RKO (cell line): ENCODE measurements at places on chromosomes 1 and 21.
A peak's percentile ranks its signal among the peaks of the same experiment; 100 is the strongest.

GRCh38 chr21:44550807-44551206, 498 bp downstream of the KRTAP10-2 start:
- DNase-seq: no peak

GRCh38 chr1:1236176-1236763, 4.2 kb downstream of the B3GALT6 start:
- no peak for DNase-seq

GRCh38 chr1:33714421-33714820, 149.5 kb upstream of the HMGB4 start:
- no peak for DNase-seq

DNA sequence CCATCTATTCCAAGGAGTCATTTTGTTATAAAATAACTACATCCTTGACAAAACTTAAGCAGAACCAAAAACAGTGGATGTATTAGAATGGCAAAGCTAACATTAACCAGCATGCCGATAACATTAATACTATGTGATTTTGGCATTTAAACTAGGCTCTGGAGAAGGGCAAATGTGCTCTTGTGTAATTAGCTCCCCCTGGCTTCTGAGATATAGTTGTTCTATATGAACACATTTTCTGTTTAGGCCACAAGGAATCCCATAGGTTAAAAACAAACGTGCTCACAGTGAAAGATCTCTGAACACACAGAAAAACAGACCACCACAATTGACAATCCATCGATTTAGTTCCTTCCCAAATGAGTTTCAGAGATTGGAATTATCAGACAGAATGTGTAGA, 57.4 kb upstream of the TARS2 start:
- DNase-seq: peak; percentile 43

DNA sequence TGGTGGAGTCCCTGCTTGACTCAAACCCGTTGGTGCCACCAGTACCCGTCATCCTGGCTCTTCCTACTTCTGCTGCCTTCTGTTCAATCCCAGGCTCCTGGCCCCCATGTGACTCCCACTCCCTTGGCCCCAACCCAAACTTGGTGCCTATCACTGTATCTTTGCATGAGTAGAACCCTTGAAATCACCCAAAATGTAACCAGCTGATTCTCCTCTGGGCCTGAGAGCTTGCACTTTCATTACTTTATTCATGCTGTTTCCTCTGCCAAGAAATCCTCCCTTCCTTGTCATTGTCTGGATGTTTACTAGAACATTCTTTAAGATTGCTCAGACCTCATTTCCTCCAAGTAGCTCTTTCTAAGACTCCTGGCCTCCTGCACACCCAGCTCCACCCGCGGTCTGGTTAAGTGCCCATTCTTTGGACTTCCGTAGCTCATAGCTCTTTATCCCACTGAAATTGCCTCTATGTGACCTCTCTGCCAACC, 15.7 kb downstream of the PTAFR start:
- no peak for DNase-seq

DNA sequence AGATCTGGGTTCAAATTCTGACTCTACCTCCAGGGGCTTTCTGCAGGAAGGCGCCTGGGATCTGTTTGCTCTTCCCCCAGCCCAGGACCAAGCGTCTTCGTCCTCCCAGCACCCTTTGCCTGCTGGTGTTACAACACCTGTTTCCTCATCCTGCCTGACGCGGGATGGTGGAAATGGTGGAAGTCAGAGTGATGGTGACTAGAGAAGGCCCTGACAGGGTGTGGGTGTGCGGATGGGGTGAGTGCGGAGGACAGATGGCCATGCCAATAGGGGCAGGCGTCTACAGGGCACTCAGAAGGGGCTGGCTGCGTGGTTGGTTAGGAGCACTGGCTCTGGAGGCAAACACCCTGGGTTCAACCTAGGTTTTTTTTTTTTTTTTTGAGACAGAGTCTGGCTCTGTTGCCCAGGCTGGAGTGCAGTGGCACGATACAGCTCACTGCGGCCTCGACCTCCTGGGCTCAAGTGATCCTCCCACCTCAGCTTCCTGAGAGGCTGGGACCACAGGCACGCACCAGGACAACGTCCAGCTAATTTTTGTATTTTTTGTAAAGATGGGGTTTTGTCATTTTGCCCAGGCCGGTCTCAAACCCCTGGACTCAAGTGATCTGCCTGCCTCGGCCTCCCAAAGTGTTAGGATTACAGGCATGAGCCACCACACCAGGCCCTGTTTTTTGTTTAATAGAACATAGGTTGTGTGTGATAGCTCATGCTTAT, 1.5 kb downstream of the THEMIS2 start:
- no peak for DNase-seq

DNA sequence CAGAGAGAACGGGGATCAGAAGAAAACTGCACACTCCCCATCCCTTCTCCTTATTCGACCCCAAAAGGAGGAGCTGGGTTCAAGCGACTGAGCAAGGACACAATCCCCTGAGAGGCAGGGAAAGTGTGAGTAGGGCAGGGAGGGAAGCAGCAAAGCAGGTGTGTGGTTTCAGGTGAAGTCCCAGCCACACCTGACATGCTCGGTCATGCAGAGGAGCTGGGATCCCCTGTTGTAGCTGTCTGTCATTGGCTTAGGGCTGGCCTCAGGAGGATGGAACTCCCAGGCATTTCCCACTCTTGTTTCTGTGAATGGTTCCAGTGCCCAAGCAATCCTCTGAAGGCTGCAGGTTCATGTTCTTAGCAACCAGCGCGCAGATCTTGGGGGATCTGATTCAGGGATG, 150.7 kb downstream of the DSCAM start:
- no peak for DNase-seq

DNA sequence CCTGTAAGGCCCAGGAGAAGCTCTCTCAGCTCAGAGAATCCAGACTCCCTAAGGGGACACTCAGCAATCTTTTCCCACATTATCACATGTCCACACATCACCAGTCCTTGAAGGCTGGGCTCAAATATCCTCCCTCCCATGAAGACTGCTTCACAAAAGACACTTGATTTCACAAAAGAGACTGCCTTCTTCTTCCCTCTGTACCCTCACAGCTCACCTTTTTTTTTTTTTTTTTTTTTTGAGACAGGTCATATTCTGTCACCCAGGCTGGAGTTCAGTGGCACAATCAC, 1.5 kb downstream of the CD58 start:
- no peak for DNase-seq

DNA sequence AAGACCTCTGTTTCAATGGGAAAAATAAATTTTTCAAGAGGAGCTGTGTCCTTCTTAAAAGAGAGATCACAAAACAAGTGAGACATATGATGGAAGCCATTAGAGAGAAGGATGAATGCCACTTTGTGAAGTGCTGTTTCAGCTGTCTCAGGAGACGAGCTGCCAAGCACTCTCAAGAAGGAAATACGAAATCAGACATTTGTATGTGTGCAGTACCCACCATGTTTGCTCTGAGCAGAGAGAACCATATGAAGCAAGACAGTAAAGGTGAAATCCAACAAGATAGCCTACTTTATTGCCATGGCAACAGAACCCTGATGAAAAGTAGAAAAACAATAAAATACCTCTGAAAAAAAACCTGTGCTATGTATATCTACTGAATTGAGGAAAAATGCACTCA, 168.1 kb downstream of the AMY1C start:
- DNase-seq: no peak

- DNase-seq: peak; percentile 85
Observed at GRCh38 chr1:214281720-214282629, 1.0 kb downstream of the SMYD2 start.

GRCh38 chr1:111704240-111704639, 35.0 kb downstream of the INKA2 start:
- no peak for DNase-seq

- DNase-seq: no peak
Observed at GRCh38 chr21:46059195-46059594, 38.7 kb upstream of the COL6A2 start.

DNA sequence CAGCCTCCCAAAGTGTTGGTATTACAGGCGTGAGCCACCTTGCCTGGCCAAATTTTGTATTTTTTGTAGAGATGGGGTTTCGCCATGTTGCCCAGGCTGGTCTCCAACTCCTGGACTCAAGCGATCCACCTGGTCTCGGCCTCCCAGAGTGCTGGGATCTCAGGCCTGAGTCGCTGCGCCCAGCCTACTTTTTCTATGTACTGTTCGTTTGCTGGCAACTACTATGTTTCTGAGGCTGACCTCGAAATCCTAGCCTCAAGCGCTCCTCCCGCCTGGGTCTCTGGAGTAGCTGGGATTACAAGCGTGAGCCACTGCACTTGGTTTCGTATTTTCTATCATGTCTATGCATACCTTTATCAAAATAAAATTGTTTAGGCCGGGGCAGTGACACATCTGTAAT, 675 bp upstream of the TEKT2 start:
- no peak for DNase-seq

GRCh38 chr1:168112673-168113305, 23.9 kb downstream of the GPR161 start:
- no peak for DNase-seq

DNA sequence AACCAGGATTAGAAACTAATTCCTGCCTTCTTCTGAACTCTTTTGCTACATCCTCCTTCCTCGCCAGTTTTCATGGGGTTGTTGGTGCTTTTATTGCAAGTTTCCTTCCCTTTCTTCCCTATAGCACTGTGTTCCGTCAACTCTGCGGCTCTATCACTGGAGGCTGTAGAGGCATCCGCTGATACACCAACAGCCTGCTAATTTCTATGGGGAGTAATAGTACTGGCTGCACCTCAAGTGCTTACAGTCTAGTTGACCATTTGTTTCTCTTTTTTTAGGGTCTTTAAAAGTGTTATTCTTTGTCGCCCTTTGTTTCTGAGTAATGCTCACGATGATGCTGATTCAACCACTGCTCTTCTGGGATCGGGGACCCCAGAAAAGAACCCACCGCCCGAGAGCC, 746 bp downstream of the MIS18A start:
- DNase-seq: peak; percentile 34

DNA sequence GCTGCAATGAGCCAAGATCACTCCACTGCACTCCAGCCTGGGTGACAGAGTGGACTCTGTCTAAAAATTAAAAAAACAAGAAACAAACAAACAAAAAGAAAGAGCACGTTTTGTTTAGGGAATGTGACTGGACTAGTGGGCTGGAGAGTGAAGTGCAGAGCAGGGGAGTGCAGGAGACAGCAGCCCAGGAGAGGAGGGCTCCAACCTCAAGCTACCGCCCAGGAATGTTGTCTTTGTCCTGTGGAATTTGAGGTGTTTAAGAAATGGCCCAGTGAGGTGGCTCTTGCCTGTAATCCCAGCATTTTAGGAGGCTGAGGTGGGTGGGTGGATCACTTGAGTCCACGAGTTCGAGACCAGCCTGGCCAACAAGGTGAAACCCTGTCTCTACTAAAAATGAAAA, 42.4 kb upstream of the MTF2 start:
- DNase-seq: no peak

DNA sequence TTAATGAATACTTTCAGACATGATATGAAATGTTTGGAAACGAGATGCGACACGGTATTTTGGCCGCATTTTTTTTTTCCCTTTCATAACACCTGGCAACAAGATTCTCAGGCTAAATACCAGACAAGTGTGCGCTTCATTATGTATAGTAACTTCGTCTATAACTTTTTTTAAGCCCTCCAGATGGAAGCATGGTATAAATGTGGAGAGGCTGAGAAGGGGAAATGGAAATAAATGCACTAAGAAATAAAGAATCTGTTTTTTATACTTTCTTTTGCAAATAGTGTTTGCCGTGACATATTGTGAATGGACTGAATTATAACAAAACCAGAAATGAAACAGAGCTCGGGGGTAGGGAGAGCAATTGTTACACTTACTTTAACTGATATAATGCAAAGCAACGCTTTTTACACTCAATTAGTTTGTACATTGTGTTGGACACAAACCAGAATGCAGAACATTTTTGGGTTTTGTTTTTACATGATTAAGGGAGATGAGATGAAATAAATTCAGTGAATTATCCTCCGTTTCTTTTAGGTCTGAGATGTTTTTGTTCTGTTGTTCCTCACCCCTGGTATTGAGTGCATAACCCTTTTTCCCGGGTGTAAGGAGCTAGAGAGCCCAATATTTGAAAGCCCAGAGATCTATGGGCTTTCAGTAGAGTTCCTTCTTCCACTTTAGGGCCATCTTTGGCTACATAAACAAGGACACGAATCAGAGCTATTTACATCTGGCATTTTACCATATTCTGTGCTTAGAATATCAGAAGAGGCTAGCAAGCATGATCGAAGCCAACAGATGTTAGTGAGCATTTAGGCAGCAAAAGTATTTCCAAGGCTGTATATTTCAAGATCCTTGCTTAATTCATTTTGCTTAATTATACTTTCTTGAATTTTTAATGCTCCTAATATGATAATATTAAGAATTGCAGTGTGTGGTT, 478.0 kb downstream of the CAMTA1 start:
- no peak for DNase-seq

DNA sequence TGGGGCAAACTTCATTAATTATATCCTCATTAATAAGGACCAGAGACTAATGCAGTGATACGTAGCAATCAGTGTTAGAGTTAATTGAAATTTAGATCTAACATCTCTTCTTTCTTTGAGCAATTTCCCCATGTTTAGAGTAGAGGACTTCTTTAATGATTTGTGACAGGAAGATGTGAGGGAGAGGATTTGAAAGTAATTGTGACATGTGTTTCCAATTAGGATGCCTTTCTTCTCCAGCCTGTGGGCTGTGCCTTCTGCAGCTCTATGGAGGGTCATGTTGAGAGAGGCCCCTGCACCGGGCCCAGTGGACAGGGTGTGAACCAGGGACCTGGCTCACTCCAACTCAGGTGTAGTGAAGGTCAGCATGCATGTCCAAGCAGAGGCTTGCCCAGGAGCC, 103.0 kb downstream of the GREM2 start:
- DNase-seq: no peak

- DNase-seq: no peak
Observed at GRCh38 chr1:110430366-110430765, 20.6 kb upstream of the PROK1 start.

- peak; percentile 54 for DNase-seq
Observed at GRCh38 chr1:98991127-98992012, 13.3 kb downstream of the PLPPR5 start.

GRCh38 chr1:150799089-150799488, 9.0 kb downstream of the CTSK start:
- no peak for DNase-seq

GRCh38 chr1:184299406-184299790, 87.4 kb upstream of the C1orf21 start:
- DNase-seq: peak; percentile 59

DNA sequence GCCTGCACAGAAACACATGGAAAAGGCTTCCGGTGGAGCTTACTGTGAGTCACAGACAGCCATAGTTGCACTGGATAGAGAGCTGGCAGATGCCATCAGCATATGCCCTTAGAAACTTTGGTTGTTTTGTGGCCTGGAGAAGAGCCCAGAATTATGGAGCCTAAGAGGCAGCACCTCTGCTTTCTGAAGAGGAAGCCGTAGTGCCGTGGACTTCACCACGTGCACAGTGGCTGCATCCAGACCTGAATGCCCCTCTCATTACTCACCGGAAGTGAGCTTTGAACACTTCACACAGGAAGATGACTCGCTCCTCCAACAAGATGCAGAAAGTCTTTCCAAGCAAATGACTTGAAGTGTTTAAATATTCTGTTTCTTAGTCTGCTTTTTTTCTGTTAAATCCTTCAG, 28.4 kb downstream of the JUN start:
- DNase-seq: peak; percentile 100

DNA sequence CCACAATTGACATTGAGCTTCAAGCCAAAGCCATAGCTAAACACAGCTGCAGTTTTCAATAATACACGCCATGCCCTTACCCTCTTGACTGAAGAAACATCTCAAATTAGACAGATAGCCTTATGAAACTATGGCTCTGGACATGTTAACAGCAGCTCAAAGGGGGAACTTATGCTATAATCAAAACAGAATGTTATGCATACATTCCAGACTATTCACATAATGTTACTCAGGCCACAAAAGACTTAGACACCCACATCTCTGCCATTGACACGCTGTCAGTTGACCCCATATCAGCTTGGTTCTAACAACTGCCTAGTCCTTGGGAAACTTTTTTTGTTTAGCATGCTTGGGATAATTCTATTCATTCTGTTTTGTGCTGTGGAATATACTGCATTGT, 2.3 kb upstream of the NENF start:
- DNase-seq: no peak
